ENCODE measurements at places on chromosomes 2 and 18.

- no peak for DNase-seq
Measured at GRCh38 chr2:147098940-147099339, 745.9 kb upstream of the ACVR2A start.

DNA sequence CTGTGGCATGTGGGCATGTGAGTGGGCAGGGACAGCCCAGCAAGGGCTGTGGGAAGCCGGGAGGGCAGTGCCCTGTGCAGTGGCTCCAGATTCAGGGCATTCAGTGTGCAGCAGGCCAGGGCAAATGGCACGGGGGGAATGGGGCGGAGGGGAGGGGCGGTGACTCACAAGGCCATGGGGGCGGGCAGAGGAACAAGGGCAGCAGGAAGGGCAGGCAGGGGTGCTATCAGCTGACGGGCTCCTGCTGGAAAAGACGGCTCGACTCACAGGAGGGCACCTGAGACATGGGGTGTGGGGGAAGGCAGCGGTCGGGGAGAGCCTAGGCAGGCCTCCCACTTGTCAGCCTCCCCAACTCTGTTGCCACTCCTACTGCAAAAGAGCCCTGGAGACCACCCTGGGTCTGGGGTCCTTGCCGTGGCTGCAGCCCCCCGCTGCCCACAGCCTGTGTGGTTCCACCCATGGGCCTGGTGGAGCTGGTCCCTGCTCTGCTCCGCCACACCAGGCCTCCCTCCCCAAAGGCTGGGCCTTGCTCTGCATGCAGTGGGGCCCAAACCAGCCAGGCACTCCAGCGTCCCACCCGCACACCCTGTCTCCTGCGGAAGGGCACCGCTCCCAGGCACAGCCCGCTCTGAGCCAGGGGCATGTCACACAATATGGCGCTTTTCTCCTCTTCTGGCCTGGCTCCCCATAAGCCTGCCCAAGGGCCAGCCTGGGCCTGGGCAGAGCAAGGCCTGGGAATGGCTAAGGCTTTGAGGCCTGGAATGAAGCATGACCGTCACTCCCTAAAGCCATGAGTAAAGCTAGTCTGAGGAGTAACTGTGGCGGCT, 25.9 kb downstream of the HS6ST1 start:
- DNase-seq, result no peak

DNA sequence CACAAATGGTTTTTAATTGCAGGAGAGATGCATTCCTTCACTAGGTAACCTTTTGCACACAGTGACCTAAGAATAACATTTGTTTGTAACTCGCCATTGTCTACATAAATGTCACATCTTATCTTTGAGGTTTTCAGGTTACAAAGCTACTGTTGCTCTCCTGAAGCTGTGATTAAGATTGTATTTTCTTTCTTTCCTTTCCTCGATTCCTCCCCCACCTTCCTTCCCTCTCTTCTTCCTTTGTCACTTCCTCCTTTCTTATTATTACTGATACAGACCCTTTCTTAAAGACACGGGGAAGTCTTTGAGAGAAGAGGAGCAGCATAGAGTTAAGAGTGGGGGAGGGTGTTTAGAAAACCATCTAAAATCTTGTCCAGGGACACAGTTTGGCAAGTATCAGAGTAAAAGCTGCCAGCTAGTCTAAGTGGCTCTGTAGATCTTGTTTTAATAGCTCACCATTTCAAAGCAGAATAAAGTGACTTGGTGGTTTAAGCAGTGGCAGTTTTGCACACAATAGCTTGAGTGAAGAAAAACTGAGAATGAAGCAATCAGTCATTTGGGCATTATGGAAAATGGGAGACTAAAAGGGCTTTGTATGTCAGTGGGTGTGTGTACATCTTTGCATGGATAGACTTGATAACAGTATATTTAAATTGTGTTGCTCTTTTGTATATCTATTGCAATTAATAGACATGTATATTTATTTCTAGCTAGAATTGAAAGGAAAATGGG, 10.9 kb downstream of the CERS6 start:
- DNase-seq, result no peak

- no peak for DNase-seq
Measured at GRCh38 chr2:2843969-2844548, 513.0 kb upstream of the MYT1L start.

GRCh38 chr2:49248506-49248905, 94.2 kb upstream of the FSHR start:
- no peak for DNase-seq

GRCh38 chr2:62724886-62725711, 19.6 kb downstream of the EHBP1 start:
- peak; percentile 14 for DNase-seq

GRCh38 chr2:202375033-202375608, 1.0 kb upstream of the BMPR2 start:
- DNase-seq, result peak; percentile 43

- no peak for DNase-seq
Measured at GRCh38 chr2:128390256-128390990, 71.8 kb upstream of the HS6ST1 start.

- DNase-seq, result no peak
Measured at GRCh38 chr18:5268874-5269273, 26.7 kb downstream of the ZBTB14 start.

GRCh38 chr2:70888366-70888922, 47.3 kb upstream of the ATP6V1B1 start:
- no peak for DNase-seq

DNA sequence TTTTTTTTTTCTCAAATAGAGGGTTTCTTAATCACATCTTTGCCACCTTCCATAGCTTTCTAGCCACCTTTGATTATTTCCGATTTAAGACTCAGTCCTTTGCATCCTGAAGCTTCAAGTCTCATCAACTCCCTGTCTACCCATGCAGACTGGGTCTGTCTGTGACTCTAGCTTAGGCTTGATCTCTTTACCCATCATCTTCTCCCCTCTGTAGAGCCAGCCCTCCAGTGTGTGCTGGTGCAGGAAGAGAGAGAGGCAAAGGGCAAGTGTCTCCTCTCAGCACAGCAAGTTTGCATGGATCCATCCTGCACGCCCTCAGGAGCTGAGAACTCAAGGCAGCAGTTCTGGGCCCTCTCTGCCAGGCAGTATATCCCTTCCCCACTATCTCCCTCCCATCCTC, 70.4 kb downstream of the HNRNPLL start:
- no peak for DNase-seq

DNA sequence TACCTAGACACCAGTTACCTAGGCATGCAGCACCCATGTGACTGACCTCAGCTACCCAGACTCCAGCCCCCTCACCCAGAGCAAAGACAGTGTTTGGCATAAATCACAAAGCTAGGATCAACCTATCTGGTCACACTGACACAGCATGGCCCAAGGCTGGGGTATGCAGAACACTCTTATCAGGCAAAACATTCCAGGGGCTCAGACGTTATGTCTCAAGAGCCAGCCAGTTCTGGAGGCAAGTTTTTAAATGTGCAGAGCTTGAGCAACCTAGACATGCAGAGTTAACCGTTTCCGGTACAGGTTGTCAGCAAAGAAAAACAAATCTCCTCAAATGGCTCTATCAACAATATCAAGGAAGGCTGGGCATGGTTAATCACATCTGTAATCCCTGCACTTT, 92.8 kb downstream of the AP1S3 start:
- no peak for DNase-seq

DNA sequence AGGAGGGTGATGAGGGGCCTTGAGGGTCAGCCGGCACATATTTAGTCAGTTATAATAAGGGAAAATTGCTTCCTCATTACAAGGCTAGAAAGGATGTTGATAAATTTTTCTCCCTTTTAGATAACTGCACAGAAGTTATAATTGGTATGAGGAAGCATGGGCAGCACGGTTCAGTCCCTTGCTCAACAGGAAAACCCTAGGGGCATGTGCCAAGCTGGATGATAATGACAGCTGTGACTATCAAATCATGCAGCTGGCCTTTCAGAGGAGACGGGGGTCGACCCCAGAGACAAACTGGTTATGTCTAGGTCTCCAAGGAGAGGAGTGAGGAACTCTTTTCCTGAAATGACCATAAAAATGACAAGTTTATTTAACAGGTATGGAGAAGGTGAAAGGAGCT, 448.1 kb upstream of the VRK2 start:
- no peak for DNase-seq

- DNase-seq, result no peak
Measured at GRCh38 chr2:39664232-39664887, 1.4 kb upstream of the TMEM178A start.

DNA sequence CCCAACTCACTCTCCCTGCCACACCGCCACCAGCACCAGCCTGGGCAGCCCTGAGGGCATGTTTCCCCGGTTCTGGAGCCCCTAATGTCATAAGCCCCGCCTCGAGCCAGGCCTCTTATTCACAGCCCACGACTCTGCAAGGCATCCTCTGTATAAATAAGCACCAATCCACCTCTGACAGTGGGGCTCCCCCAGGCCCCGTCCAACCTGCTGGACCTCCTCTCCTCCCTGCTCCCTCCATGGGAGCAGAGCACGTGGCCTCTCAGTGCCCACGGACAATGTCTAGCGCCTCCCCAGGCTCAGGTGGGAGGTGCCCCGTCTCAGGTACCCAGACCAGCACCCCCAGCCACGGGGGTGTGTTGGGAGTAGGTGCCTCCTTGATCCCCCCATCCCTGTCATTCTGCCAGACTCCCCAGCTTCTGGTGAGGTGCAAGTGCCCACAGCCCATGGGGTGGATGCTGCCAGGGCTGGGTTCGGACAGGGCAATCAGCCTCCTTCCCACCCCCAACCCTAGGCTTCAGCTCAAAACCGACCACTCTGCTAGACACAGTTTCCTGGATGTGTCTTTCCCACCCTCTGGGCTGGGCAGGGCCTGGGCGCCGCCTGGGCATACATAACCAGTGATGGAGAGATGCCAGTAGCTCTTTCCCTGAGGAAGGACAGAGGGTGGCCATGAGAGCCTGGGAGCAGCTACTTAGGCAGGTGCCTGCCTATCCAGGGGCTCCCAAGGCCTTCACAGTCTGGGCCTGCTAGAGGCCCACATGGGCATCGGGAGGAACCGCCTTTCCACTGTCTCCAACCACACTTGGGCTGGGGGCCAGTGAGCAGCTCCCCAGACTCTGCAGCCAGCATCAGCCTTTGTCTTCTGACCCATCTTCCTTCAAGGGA, 1.6 kb upstream of the ADRA2B start:
- DNase-seq, result no peak
